Activated CD4-positive, alpha-beta T cell treated with anti-CD3 and anti-CD28 coated beads, Interleukin-2, amount 50 U/mL, for 16 hours (primary cell): ENCODE measurements at places on chromosomes 5 and 9.
A peak's percentile ranks its signal among the peaks of the same experiment; 100 is the strongest.

DNA sequence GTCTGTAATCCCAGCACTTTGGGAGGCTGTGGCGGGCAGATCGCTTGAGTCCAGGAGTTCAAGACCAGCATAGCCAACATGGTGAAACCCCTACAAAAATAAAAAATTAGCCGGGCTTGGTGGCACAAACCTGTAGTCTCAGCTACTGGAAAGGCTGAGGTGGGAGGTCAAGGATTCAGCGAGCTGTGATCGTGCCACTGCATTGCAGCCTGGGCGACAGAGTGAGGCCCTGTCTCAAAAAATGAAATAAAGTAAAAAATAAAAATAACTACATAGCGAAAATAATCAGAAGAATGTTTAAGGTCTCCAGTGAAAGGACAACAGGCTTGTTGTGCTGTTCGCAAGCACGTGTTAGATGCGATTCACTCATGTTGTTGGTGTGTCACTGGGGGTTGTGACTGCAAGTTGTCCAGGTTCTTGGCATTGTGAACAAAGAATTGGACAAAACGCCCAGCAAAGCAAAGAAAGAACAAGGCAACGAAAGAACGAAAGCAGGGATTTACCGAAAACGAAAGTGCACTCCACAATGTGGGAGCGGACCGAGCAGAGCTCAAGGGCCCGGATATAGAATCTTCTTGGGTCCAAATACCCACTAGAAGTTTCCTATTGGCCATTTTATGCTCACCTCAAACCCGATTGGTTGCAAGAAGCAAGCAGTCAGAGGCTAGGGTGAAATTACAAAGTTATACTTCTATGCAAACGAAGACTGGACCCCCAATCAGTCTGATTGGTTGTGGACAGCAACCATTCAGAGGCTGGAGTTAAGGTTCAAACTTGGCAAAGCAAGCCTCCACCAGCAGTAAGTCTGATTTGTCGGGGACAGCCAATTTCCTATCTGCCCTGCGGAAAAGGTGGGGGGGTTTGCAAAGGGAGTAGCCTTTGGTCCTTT, 844 bp upstream of the MCCC2 start:
- peak; percentile 12 for DNase-seq

GRCh38 chr9:93591301-93592007, 15.1 kb downstream of the PHF2 start:
- DNase-seq: no peak

DNA sequence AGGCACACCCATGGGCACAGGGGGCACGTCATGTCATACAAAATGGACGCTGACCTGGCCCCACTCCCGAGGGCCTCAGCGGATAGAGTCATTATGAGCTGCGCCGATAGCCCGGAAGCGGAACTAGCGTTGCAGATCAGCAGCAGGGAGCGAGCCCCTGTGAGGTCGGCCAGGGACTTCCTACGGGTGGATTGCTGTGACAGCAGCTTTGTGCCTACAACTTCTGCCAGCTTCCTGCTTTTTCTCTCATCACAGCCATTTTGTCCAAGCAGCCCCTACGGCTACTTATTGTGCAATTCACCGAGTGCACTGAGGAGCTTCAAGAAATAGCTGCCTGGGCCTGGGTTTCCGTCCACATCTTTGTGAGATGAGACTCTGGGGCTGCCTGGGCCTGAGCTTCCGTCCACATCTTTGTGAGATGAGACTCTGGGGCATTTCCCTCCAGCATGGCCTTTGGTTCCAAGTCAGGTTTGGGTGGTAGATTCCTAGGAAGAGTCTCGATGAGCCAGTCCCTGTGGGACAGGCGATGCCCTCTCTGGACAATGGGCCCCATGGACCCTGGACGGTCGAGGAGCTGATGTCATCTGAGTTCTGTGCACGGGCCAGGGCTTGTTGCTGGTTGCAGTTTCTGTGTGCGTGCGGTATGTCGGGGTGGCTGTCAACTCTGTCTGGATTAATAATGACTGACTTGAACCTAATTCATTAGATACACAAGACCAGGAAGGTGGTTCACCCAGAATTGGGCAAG, 67.0 kb upstream of the GNE start:
- DNase-seq: no peak

DNA sequence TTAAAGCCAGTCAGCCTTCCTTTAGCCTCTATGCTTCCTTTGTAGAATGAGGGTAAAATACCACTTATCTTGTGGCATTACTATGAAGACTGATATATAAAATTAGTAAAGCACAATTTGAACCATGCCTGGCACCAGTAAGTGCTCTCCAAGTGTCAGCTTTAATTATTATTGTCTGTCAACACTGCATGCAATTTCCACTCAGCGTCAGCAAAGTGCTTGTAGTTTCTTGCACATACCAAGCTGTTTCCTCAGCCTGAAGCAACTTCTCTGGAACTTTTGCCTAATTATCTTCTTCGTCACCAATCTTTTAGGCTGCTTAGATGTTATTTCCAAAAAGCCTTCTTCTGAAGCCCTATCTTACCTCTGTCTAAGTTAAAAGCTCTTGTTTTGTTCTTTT, 177.3 kb downstream of the CDC42SE2 start:
- DNase-seq: no peak

DNA sequence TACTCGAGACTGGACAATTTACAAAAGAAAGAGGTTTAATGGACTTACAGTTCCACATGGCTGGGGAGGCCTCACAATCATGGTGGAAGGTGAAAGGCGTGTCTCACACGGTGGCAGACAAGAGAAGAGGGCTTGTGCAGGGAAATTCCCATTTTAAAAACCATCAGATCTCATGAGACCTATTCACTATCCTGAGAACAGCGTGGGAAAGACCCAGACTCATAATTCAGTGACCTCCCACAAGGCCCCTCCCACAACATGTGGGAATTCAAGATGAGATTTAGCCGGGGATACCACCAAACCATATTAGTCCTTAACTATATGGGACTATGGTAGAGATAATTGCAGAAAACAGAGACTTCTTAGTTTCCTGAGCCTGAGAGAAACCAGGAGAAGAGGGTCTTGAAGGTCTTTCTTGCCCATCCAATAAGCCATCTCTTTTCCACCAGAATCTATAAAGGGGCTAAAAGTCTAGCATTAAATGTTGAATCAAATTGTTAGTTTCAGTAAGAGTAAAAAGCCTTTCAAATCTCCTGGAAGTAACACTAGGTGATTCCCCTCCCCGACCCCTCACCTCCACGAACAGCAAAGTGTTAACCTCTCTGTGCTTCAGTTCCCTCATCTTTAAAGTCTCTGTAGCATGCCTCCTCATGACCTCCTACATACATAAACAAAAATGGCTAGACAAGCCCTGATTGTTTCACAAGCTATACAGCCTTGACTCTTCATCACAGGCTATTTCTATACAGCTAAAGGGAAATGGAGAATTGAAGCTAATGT, 259.1 kb downstream of the TMEM167A start:
- peak; percentile 13 for DNase-seq

DNA sequence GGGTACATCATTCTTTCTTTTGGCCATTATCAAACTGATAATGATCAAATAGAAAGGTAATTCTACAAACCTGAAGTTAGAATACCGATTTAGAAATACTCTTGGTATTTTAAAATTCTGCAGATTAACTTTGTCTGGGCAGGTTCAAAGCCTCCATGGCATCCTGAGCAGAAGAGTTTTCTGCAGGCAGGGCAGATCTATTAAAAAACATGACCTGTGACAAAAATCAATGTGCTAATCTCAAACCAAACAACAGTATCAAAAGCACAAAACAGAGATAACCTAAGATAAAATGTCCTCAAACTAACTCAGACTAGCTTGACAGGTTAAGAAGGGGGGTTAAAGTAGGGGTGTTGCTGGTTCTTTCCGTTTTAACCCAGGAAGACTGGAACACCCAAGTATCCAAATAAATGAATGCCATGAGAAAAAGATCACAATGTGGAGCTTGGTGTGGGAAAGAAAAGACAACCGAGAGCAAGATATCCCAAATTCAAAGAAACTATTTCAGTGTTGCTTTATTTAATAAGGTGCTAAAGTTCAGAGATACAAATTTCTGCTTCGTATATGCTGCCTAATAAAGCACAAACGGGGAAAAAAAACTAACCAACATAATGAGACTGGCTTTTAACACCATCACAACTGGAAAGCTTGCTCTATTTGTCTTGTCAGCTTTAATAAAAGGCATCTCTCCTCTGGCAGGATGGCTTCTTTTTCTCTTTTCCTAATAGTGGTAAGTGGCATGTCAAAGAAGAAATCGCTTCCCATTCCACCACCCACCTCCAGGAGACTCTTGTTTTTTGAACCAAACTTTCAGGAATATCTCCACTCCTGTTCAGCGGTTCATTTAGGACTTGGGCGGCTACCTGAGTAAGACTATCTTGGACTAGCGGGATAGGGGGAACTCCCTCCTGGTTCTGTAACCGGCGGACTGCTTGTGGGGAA, 2.3 kb downstream of the EFNA5 start:
- DNase-seq: no peak

DNA sequence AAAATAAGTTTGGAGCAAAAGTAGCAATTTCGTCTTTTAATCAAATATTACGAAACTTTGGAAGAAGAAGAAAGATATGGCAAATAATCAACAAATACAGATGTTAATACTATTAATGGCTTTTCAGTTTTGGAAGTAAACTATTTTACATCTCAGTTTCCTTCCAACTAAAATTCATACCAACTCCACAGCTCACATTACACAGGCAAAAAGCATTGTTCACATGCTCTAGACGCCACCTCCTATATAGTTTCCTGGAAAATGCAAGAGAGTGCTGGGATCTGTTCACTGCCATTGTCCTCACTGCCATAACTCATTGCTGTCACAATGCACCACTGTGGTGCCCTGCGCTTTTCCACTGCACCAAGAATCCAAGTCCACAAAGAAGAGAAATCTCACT, 149.0 kb upstream of the FTMT start:
- no peak for DNase-seq

DNA sequence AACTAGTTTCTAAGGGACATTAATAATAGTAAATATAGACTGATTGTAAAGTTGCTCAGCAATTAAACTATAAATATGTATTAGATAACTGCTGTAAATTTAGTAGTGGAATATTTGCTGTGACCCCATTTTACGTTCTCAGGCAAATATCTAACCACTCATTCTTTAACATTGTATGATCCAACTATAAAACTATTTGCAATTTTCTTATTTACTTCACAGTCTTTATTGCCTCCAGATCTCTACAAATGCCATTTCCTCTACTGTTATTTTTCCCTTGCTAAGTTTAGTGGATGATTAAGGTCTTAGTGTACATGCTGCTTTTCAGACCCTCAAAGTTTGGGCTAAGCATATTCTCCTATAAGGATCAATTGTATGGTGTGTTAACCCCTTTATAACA, 526.2 kb upstream of the ST8SIA4 start:
- no peak for DNase-seq

DNA sequence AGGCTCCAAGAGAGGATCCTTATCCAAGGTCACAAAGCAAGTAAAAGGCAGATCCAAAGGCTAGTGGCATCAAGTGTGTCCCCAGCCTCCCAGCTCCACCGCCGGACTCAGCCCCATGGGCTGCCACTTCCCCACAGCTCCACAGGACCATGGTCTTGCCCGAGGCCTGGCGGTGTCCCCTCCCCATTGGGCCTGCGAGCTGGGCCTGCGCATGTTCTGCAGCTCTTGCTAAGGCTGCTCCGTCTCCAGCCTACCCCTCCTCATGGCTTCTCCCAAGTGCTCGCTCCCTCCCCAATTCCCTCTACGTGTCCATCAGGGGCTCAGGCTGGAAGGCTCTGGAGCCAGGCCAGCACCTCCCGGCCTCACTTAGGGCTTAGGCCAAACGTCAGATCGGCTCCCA, 29.4 kb downstream of the DBH start:
- DNase-seq: no peak
